ENCODE measurements at places on chromosomes 2 and 18. TPM values are rescaled to one million over a fixed set of nuclear protein-coding genes. Genes with fewer than 3 reads are reported as not detected.

DNA sequence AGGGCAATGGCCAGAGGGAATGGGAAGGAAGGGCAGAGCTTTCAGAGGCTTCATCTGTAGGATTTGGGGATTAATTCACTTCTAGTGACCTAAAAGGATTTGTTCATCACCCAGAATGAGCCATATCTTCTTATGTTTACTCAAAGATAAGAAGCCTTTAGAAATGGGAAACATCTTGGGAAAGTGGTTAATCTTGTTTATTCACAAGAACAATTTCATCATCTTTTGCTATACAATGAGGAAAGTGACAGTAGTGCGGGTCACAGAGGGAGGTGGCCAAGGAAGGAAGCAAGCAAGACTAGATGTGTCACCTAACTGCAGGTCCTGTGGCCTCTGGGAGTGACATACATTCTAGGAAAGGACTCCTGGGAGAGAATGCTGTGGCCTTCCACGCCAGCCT lies 140.4 kb upstream of the ALPP start:
- DNase-seq: no peak

GRCh38 chr18:5618047-5618688 lies 74.4 kb upstream of the EPB41L3 start:
- no peak for DNase-seq

- DNase-seq: no peak
Measured at GRCh38 chr2:97868986-97869721, 126.6 kb downstream of the TMEM131 start.

DNA sequence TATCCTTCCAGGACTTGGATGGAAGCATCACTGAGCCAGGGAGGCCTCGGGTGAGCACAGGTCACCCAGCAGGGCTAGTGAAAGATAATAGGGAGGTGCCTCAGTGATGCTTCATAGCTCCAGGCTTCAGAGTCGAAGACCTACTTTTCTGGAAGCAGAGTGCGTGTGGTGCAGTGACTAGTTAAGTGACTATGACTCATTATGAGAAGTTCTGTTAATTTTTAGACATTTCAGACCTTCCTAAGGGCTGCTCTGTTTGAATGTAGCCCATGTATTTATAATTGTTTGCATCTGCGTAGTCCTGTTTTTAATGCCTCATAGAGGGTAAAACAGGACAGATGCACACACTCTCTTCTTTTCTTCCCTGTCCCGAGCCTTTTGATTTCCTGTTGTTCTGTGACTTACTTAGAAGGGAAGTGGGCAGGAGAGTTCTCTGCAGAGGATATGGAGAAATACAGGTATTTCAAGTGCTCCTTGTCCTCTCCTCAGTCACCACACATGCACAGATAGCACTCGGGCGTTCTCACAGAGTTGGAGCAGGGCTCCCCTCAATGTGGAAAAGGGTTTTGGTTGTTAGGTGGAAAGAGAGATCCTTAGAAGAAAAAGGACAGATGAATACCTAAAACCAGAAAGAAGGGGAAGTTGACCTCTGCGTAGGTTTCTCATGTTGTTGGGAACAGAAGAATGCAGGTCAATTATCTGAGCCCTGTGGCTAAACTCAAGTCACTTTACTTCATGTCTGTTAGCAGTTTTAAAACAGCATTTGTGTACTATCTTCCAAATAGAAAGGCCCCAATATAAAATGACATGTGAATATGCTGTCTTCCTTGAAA lies 34.7 kb downstream of the RALB start:
- DNase-seq: no peak

The MEP1B gene
- total RNA-seq: not detected
